ENCODE measurements at places on chromosomes 16 and 17. TPM values are rescaled to one million over a fixed set of nuclear protein-coding genes. Genes with fewer than 3 reads are reported as not detected.

Gene ITGAL
- 222 TPM for total RNA-seq

Gene CCL23
- total RNA-seq, result 0.36 TPM

Gene NPIPA7
- total RNA-seq, result 7.3 TPM

Gene SPATA33
- total RNA-seq, result 13.7 TPM

Gene CMTM1
- total RNA-seq, result 8.1 TPM

Gene CXCL16
- 1.6 TPM for total RNA-seq

Gene EXOC3L1
- total RNA-seq, result not detected

Gene ZPBP2
- 0.42 TPM for total RNA-seq

Gene FBXW10B
- total RNA-seq, result 1.0 TPM

Gene HSBP1
- total RNA-seq, result 86.9 TPM

Gene KRT39
- not detected for total RNA-seq

Gene CLEC19A
- total RNA-seq, result not detected

Gene LGALS9B
- not detected for total RNA-seq

Gene OR1A1
- not detected for total RNA-seq

Gene TEKT5
- total RNA-seq, result not detected

Gene TXNL4B
- total RNA-seq, result 31.0 TPM

Gene SPATA32
- total RNA-seq, result 0.25 TPM

Gene CACNG1
- total RNA-seq, result not detected

Gene FOXJ1
- total RNA-seq, result 1.4 TPM

Gene CCL14
- not detected for total RNA-seq

Gene KRTAP3-1
- not detected for total RNA-seq

Gene MILR1
- 0.75 TPM for total RNA-seq

Gene IL17C
- not detected for total RNA-seq

Gene TNFRSF17
- not detected for total RNA-seq

Gene HEATR9
- 1.5 TPM for total RNA-seq

Gene SCIMP
- 0.08 TPM for total RNA-seq

Gene GCGR
- total RNA-seq, result not detected

Gene SCPEP1
- 25.6 TPM for total RNA-seq

Gene NPIPA3
- total RNA-seq, result 1.7 TPM

Gene GLIS2
- total RNA-seq, result 0.25 TPM

Gene KCNH4
- total RNA-seq, result 1.3 TPM

Gene MYL4
- total RNA-seq, result not detected

Gene IKZF3
- 93.0 TPM for total RNA-seq

Gene ST6GALNAC1
- total RNA-seq, result not detected

Gene HOXB1
- total RNA-seq, result not detected

Gene MEFV
- total RNA-seq, result 0.19 TPM

Gene MYO15B
- total RNA-seq, result 15.0 TPM

Gene PRR35
- not detected for total RNA-seq

Data from activated CD8-positive, alpha-beta memory T cell treated with anti-CD3 and anti-CD28 coated beads for 36 hours (primary cell).